GM20000 (cell line): ENCODE measurements at places on chromosomes 11 and 22.

GRCh38 chr11:128506999-128507611, 80.3 kb downstream of the ETS1 start:
- DNase-seq: no peak

GRCh38 chr11:122755409-122755808, 82.9 kb upstream of the CRTAM start:
- no peak for DNase-seq

DNA sequence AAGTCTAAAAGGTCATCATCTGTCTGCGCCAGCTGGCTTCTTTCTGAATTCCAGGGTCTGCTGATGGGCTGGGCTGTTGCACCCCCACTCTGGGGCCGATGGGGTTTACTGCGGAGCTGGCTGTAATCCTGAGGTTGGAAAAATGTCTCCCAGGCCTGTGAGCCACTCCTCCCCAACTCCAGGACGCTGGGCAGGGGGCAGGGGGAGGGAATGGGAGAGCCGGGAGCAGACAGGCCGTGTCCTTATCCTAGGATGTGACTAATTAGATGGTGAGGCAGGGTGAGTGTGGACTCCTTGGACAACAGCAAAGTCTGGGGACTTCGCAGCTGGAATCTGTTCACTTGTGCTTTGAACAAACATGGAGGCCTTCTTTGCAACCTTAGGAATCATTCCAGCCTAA, 48.7 kb downstream of the LRRC32 start:
- no peak for DNase-seq

- no peak for DNase-seq
Measured at GRCh38 chr11:104727768-104728167, 170.5 kb downstream of the CASP12 start.

DNA sequence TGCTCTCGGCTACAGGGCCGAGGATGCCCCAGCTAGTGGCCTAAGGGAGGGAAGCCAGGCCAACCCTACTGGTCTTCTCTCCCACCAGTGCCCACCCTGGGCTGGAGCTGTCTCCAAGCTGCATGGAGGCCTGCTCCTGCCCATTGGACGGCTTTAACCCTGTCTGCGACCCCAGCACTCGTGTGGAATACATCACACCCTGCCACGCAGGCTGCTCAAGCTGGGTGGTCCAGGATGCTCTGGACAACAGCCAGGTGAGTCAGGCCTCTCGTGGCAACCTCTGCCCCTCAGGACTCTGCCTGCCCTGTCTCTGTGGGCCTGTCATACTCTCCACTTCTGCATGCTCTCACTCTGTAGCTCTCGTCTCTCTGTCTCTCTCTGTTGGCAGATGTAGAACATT, 44.1 kb upstream of the TPBGL start:
- DNase-seq: no peak

DNA sequence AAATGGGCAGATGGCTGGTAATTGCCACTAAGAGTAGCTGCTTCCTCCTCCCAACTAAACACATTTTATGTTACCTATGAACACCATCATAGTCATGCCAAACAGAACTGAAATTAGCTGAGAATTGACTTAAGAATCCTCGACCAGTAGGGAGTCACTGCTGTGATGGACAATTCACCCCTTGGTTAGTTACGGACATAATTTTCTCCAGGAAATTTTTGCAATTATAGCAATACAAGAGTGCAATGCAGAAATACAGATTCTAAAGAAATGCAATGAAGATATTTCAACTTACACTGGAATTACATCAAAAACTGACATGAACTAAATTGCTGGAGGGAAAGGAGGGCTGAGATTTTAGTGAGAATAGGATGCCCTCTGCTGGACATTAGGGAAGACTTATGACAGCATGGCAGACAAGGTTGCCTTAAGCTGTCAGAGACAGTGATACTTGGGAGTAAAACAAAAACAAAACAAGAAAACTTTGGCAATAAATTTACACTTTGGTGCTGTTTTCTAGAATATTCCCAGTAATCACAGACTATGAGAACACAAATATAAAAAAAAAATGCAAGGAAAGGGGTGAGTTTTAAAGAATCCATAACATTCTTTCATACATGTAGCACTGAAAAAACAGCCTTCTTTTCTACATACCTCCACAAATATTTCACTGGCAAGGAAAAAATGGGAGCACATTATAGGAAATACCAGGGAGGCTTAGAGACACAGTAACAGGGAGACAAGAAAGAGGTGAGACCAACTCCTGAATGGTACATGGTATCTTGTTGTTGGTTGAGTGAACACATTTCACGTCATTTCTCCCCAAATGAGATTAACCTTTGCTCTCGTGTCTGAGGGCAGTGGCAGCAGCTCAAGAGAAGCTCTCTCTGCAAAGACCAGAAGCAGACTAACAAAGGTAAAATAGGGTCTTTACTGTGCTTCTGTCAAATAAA, 11.2 kb upstream of the PPP2R1B start:
- DNase-seq: peak; percentile 63

- no peak for DNase-seq
Measured at GRCh38 chr11:4826425-4826824, 5.3 kb downstream of the OR51F2 start.

GRCh38 chr22:25410849-25411248, 153.6 kb upstream of the GRK3 start:
- DNase-seq: no peak

DNA sequence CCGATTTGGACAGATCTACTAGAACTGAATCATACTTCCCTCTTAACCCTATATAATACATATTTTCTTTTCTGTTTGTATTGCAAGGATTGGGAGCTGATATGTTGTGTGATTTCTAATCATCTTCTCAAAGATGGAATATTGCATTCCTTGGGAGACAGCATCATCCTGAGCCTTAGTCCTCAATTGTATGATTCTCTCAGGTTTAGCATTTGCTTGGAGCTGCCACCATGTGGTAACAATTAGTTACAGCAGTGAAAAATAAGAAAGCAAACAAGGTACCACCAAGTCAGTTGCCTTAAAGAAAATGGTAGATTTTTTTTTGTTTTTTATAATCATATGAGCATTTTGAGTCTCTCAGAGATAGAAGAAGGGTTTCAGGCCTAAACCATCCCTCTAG, 11.9 kb downstream of the SNX19 start:
- DNase-seq: no peak

GRCh38 chr22:41800348-41801146, at the start of gene CCDC134:
TSS of gene CCDC134 (plus strand) at chr22:41800679. CDS start at chr22:41808891, 8,212 bp downstream.
- DNase-seq: peak; percentile 94

- DNase-seq: no peak
Measured at GRCh38 chr11:115645631-115646317, 141.6 kb upstream of the CADM1 start.

- DNase-seq: peak; percentile 53
Measured at GRCh38 chr22:50673231-50674129, 857 bp downstream of the SHANK3 start.

DNA sequence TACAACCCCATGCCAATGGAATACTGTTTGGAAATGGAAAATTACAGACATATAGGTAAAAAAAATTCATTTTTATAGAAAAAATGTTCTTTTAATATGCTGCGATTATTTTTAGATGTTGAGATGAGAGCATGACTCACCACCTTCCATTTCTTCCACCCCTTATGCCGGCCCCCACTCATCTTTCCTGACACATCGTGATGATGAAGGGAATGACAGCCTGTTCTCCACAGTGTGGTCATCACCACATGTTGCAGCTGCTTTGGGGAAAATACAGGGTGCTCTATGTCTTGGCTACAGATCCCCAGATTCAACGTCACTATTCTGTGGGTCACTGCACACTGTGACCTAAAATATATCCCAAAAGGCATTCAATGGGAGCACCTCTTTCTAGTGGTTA, 916.2 kb downstream of the METTL15 start:
- no peak for DNase-seq

- peak; percentile 86 for DNase-seq
Measured at GRCh38 chr22:24189249-24190158, 8.2 kb downstream of the SUSD2 start.

GRCh38 chr11:16226245-16226644, 130.1 kb downstream of the SOX6 start:
- DNase-seq: no peak

DNA sequence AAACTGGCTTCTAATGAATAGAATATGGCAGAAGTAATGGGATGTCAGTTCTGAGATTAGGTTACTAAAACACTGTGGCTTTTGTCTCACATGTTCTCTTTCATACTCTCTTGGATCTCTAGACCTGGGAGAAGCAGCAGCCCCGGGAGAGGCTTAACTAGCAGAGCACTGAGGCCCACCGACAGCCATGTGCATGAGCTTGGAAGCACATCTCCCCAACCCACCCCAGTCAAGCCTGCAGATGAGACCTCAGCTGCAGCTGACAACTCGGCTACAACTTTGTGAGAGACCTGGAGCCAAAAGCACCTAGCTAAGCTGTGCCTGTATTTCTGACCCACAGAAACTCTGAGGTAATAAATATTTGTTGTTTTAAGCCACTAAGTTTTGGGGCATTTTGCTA, 100.8 kb downstream of the TRIM29 start:
- DNase-seq: no peak

DNA sequence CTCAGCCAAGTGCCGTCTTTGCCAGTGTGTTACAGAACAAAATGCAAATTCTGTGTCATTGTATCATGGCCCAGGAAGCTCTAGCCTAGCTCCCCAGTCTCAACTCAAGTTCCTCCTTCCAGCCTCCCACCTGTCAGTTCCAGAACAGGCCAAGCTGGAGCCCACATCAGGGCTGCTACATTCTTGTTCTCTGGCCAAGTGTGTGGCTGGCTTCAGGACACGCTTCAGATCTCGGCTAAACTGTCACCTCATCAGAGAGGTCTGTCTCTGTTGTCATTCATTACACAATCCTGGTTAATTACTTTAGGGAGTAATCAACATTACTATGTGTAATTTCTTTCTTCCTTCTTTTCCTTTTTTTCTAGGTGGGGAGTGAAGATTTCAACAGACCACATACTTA, 347.0 kb upstream of the SYN3 start:
- DNase-seq: no peak

DNA sequence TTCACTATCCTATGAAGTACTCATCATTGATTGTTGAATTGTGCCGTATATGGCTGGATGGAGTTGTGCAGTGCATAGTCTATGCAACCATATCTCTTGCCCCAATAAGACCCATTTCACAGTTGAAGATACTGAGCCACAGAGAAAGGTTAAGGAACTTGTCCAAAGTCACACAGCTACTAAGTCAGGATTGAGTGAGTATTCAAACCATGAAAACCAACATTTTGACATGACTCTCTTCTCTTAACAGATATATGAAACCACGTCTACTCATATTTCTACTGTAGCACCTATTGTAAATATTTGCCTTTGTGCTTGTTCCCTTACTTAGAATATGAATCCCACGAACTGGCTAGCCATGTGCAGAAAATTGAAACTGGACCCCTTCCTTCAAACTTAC, 58.1 kb downstream of the MAML2 start:
- DNase-seq: no peak

DNA sequence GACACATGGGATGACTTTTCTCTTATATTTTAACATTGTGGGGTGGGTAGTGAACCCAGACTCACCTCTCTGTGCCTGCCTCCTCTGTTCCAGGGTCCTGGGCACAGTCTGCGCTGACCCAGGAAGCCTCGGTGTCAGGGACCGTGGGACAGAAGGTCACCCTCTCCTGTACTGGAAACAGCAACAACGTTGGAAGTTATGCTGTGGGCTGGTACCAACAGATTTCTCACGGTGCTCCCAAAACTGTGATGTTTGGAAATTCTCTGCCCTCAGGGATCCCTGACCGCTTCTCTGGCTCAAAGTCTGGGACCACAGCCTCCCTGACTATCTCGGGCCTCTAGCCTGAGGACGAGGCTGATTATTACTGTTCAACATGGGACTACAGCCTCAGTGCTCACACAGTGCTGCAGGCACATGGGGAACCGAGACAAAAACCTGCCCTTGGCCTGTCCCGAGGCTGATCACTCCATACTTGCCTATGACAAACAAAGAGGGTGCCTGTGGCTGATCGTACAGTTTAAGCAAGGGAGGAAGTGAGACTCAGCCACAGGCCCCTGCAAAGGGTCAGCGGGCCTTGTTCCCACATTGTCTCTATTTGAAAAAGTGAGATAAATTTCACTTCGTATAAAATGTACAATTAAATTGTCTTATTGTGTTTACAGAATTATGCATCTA, 43.7 kb upstream of the TOP3B start:
- DNase-seq: peak; percentile 72

DNA sequence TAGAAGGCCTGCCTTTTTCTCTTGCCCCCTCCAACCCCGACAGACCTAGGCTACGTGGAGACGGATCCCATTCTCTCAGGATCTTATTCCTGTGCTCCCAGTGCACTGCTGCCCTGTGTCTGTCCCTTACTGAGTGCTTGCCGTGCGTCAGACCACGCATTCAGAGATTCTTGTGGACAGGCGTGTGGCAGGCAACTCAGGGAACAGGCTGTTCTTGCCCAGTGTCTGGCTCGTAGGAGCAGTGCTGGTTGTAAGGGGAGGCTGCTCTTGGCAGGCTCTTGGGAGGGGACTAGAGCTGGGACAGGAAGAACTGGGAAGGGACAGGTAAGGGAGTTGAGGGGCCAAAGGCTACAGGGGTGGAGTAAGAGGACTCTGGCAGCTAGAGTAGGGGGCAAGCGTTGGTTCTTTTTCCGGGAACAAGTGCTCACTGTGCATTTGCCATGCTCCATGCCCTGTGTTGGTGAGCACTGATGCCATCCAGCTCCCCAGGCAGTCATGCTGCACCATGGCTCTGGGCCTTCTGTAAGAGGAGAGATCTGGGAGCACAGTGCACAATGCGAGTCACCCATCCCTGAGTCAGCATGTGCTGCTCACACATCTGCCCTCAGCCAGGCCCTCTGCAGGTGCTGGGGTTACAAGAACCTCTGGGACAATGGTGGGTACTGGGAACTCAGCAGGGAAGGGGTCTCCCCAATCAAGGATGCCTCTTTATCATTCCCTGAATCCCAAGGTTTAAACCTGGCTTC, 119.1 kb downstream of the TBC1D22A start:
- no peak for DNase-seq
